ENCODE measurements at places on chromosomes 6 and 20.
A peak's percentile ranks its signal among the peaks of the same experiment; 100 is the strongest.

- DNase-seq: no peak
These were observed 14.8 kb upstream of the ADGB start for GRCh38 chr6:146583966-146584365.

DNA sequence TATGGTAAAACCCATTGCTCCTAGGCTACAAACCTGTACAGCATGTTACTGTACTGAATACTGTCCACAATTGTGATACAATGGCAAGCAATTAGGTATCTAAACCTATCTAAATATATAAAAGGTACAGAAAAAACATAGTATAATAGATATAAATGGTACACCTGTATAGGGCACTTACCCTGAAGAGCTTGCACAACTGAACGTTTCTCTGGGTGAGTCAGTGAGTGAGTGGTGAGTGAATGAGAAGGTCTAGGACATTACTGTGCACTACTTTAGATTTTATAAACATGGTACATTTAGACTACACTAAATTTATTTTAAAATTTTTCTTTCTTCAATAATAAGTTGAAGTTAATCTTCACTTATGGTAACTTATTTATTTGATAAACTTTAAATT lies 119.9 kb upstream of the CEP85L start:
- no peak for DNase-seq

DNA sequence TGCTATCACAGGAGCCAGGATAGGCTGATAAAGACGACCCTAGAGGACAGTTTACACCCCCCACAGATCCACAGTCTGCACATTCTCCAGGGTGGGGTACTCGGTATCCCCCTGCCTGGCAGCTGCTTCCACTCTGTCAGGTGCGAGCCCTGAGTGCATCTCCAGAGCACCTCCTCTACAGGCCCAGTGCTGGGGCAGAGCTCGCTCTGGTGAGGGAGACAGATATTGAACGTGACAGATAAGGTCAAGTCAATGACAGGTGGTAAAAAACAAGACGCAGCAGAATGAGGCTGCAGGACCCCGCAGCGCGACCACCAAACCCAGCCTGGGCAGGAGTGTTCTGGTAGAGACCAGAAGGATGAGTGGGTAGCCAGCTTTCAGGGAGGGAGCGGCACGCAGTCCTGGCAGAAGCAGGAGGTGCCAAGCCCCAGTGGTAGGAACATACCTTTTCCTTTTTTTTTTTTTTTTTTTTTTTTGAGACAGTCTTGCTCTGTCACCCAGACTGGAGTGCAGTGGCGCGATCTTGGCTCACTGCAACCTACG lies 12.4 kb upstream of the MYL9 start:
- DNase-seq: no peak

- DNase-seq: no peak
These were observed 146.2 kb downstream of the VEGFA start for GRCh38 chr6:43915986-43916923.

- peak; percentile 47 for DNase-seq
These were observed 8.3 kb upstream of the NCOA3 start for GRCh38 chr20:47493175-47493962.

- no peak for DNase-seq
These were observed 64.8 kb downstream of the SNX9 start for GRCh38 chr6:157887892-157888291.

DNA sequence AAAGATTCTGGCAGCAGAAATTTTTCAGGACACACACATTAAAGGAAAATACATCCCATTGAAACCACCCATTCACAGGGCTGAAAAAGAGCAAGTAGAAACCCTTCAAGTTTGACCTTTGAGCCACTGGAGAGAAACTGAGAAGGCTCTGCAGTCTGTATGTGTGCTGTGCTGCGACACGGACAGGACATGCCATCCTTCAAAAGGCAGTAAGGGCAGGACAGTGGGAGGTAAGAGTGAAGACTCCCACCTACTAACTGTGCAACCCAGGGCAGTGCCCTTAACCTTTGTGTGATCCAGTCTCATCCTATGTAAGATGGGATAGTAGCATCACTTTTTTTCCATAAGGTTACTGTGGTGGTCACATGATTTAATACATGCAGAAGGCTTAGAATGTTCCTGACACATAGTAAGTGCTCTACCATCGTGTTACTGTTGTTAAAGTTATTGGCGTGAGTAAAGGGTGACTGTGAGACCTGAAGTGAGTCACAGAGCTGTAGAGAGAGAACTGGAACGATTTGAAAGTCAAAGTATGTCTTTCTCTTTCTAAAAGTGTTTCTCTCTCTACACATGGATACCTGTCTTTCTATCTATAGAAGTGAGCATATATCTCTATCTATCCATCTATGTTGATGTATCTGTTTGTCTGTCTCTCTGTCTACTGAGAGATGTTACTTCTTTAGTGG lies 153.7 kb upstream of the OLIG3 start:
- no peak for DNase-seq

GRCh38 chr20:54397292-54398140 lies 77.9 kb upstream of the DOK5 start:
- DNase-seq: no peak

DNA sequence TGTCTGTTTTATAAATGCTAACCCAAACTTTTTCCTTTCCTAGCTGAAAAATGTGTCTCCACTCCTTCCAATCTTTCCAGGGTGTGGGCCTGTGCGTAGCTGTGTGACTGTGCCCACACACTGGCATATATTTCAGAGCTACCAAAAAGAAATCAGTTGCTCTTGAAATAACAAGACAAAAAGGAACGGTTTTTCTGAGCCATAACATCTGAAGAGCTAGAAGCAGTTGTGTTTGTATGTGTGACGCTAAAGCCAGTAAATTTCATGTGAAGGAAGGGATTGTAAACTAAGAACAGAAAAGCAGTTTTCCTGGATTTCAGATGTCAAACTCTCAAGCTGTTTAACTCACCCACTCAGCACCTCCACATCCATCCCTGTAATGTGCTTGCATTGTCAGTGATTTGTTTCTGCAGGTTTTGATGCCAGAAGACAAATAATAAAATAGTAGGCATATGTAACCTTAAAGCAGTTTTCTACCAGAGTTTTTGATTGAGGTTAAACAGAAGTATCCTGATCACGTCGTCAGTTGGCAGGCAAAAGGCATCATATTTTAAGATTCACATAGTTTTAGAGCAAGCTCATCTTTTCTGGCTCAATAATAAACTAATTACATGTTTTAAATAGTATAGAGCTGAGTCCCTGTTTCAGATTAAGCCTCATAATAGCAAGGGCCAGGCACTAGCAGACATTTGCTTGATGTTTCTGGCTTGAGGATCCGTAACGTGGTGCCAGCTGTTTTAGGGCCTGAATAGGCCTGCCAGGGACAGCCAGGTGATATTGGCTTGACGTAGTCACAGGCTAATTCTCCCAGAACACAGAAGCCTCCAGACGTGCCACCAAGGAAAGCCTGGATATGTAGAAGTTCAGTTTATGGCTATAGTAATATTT lies 90.9 kb downstream of the FOXO3 start:
- DNase-seq: no peak

DNA sequence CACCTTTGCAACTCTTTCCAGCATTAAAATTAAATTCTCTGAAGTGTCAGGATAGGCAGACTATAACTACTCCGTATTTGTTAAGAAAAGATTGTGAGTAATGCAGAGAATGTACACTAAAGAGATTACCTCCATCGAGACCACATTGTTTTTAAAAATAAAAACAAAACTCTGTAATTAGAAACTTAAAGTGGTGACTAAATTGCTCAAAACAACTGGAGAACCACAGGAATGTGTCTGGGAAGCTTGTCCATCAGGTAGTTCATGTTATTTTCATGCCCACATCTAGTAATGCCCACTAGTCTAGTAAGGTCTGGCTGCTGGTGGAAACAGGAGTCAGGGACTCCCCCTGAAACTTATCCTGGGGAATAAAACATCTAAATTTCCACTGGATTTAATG lies 103.0 kb upstream of the FOXQ1 start:
- no peak for DNase-seq

DNA sequence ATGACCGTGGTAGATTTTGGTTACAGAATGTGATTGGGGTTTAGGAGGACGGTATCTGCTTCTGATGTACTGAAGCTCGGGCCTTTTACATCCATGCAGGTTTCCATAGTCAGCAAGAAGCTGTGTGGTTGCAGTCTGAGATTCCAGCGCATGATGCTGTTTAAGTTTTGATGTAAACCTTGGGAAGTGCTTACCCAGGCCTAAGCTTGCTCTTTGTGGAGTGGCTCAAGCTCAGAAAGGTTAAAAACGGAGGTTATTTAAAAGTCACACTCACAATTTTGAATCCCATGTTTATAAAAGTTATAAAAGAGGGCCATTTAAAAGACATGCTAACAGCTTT lies 121.4 kb downstream of the TIAM2 start:
- DNase-seq: no peak

DNA sequence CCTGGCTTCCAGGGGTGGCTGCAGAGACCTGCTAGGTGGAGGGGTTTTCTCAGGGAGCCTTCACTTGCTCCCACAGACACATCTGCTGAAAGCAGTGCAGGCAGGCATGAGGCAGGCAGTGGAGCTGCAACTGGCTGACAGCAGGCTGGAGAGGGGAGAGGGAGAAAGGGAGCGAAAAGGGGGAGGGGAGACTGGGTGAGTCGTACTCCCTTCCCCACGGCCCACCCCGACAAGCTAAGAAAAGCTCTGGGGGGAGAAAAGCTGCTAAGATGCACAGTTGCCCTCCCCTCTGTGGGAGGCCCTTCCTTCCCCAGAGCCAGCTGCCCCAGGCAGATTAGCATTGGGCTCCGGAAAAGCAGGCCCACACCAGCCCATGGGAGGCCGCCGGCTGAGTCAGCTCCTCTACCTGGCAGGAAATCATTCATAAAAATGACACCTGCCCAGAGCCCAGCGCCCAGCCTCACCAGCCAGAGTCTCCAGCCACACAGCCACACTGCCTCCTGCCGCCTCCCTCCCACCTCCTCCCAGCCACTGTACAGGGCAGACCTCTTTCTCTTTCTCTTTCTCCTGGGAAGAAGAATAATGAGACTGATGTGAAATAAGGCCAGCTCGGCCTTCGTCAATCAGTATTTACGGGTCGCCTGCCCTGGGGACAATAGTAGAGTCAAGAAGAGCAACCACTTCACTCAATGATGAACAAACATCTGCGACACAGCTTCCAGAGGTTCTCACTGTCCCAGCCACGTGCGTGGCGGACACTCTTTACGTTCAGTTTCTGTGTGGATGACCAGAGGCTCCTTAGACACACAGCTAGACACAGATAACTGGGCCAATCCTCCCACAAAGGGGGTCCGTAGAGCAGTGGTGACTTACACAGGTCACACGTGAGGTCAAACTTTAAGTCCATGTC lies 7.7 kb upstream of the C20orf203 start:
- DNase-seq: no peak

DNA sequence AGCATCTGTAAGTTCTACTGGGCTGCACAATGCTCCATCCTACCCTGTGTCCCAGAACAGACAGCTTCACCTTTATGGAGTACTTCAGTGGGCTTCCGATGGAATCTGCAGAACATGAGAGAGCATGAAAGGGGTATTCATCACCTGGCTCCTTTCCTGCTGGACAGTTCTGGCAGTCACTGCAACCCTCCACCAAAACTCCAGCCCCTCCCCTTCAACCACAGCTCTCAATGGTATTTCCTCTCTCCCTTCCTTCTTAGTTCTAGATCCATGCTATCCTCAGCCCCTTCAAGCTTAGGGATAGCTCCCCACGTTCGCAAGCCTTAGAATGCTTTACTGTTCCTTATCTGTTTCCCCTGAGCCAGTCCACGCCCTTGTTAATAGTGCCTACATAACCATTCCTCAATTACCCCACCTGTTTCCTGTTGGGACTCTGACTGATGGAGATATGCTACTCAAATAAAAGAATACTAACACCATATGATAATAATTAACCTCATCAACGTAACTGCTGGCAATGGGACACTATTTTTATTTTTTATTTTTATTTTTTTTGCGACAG lies 26.8 kb downstream of the TRAM2 start:
- DNase-seq: no peak

DNA sequence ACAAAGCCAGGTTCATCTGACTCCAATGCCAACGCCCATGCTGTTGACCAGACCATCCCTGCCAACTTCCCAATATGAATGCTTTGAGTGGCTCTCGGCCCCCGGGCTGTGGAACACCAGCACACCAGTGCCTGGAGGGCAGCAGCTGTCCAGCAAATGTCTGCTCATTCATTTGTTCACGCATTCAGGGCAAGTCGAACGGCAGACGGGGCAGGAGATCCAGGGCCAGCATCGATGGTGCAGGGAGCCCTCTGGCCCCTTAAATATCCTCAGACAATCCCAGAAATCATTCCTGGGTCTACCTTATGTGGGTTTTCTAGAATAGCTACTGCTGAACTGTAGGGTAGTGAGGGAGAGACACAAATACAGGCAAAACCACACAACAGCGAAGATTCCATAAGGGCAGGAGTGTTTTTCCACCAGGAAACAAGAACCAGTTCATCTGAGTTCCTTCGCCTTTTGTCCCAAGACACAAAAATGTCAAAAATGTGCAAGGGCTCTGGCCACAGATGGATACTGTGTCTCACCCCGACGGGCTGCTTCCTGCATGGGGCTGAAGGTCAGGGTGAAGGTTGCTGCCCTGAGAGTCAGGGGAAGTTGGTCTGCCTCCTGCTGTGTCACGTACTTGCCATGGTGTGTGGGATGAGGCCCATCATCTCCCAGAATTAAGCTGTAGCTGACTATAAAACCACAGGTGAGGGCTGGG lies 15.5 kb downstream of the RIPOR3 start:
- DNase-seq: no peak

All from activated CD4-positive, alpha-beta T cell treated with anti-CD3 and anti-CD28 coated beads, Interleukin-2, amount 50 U/mL, for 4 hours (primary cell).